ENCODE measurements at places on chromosomes 6 and 20. TPM values are rescaled to one million over a fixed set of nuclear protein-coding genes. Genes with fewer than 3 reads are reported as not detected.

GRCh38 chr20:56345911-56346310, 12.9 kb upstream of the FAM210B start:
- no peak for DNase-seq

DNA sequence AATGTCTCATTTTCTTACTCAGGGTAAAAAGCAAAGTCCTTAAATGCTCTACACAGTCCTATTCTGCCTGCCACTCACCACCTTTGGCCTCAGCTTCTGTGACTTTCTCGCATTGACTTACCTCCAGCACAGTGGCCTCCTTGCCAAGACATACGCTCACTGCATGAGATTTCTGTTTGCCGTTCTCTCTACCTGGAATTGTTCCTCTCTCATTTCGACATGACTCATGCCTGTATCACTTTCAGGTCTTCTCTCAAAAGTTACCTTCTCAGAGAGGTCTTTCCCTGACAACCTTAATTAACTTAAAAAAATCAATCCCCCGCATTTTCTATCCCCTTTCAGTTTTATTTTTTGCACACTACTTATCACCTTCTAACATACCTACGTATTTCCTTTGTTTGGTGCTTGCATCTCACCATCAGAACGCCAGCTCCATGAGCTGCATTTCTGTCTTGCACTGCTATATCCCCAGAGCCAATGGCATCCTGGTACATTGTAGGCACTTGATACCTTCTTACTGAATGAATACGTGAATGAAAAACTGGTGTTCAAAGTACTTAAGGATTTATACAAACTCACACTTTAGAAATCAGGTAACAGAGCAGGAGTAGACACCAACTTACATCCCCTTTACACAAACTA, 24.5 kb downstream of the TENT5A start:
- no peak for DNase-seq

DNA sequence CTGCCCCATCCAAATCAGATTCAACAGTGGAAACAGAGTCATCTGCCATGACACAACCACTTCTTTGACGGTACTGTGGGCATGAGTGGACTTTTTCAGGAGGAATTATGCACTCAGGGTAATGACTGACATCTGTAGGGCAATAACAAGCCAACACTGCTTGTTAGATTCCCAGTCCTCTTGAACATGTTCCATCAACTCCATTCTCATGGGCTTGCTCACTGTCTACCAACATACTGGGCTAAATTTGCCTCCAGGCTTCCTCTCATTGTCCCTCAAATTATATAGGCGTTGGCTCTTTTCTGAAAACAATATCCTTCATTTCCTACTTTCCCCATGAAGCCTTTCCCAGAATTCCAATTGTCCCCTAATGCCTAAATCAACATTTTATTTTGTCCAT, 43.1 kb downstream of the ANKEF1 start:
- DNase-seq: no peak

- DNase-seq: peak; percentile 69
These were observed 67.0 kb downstream of the DNAAF9 start for GRCh38 chr20:3340443-3340842.

DNA sequence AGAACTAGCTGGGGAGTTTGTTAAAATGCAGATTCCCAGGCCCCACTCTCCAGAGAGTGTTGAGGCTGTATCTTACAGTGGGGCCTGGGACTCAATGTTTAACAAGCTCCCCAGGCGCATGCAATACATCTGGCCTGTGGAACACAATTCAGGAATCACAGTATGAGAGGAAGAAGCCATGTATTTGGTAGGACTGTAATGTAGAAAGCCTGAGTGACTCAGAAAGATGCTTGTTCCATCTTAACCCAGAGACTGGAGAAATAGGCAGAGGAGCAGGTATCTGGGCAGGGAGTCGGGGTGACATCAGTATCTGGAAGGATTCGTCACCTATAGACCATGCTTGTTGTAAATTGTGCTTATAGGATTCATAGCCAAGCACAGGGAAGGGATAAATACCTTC, 90.5 kb downstream of the UNC5CL start:
- no peak for DNase-seq

DNA sequence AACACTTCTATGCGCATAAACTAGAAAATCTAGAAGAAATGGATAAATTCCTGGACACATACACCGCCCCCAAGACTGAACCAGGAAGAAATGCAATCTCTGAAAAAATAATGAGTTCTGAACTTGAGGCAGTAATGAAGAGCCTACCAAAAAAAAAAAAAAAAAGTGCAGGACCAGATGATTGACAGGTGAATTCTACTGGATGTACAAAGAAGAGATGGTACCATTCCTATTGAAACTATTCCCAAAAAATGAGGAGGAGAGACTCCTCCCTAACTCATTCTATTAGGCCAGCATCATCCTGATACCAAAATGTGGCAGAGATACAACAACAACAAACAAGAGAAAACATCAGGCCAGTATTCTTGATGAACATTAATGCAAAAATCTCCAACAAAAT, 22.7 kb downstream of the HLA-C start:
- no peak for DNase-seq

GRCh38 chr20:11807054-11808048, 110.3 kb upstream of the BTBD3 start:
- DNase-seq: no peak

- peak; percentile 85 for DNase-seq
These were observed 40.6 kb downstream of the TRIM38 start for GRCh38 chr6:26003102-26003694.

DNA sequence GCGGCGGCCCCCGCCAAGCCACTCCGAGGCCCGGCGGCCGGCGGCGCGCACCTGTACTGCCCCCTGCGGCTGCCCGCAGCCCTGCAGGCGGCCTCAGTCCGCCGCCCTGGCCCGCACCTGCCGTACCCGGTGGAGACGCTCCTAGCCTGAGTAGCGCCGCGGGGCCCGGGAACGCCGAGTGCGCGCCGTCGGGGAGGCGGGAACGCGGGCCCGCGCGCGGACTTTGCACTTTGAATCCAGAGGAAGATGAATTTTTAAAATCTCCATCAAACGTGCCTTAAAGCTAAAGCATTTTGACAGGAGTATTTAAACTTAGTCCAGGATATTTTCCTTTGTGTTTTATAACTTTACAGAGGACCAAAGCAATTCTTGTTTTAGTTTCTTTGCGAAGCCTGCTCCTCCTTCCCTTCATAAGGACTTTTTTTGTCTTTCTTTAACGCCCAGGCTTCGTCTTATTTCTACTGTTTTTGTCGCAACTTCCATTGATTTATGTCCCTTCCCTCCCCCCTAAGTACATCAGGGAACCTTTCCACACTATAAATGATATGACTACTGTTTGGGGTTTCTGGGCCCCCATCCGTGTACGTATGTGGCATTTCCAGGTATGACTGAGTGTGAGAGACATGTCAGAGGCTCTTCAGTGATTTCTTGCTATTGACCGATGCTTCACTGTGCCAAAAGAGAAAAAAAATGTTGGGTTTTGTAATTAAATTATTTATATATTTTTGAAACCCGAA, 2.0 kb downstream of the FOXQ1 start:
- DNase-seq: no peak

DNA sequence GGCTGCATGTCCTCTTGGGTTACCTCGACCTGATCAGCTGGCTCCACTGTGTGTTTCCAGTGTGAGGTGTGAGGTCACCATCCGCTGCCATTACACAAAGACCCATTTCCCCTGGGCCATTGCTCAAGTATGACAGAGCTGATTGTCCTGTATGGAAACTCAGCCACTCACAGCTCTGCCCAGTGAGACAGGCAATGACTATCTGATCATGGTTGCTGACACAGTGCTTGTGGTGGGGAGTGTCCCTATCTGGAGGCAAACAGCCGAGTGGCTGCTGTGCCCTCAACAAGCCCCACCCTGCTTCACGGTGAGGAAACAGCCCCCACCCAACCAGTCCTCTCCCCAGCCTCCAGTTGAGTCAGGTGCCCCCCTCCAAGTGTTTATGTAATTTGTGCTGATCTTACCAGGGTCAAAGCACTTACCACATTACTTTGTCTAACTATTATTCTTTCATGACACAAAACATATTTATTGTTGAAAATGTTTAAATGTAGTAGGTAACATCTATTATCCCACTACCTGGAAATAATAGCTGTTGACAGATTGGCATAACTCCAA, 11.7 kb upstream of the MAPK13 start:
- DNase-seq: no peak

DNA sequence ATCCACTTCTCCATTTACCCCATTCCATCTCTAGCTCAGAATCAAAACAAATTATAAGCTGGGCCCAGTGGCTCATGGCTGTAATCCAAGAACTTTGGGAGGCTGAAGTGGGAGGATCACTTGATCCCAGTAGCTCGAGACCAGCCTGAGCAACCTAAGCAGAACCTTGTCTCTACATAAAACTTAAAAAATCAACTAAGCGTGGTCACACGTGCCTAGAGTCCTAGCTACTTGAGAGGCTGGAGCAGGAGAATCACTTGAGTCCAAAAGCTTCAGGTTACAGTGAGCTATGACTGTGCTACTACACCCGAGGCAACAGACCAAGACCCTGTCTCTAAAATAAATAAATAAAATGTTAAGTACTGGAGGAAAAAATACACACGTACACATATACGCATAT, 74.7 kb upstream of the RUNX2 start:
- DNase-seq: no peak

- DNase-seq: no peak
These were observed 3.7 kb downstream of the MOCS1 start for GRCh38 chr6:39930540-39930939.

DNA sequence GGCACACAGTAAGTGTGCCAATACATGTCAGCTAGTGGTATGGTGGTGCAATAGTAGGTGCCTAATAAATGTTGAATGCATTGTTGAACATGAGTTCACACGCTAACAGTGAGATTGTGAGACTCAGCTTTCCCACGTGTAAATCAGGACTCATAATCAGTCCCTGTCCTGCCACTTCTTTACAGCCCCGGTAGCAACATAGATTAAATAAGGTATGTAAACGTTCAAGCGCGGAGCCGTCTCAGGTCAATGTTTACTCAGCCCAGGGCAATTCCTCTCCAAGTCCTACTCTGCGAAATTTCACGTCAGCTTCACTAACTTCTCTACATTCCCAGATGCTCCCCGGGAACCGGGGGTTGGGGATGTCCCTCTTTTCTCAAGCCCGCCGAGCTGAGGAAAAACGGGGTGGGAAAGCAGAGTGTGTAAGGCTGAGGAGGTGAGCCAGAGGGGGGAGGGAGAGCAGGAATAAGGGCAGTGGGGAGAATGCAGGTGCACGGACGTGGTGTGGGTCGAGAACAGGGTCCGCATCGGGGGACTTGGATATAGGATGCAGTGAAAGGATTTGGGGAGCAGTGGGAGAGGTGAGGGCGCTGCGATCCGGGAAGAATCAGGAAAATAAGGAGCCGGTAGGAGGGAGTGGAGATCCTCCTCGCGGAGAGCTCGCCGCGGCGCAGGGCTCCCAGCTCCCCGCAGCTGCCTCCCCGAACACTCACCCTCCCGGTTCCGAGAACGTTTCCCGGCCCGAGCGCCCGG, 544 bp upstream of the TP53INP2 start:
- peak; percentile 17 for DNase-seq

DNA sequence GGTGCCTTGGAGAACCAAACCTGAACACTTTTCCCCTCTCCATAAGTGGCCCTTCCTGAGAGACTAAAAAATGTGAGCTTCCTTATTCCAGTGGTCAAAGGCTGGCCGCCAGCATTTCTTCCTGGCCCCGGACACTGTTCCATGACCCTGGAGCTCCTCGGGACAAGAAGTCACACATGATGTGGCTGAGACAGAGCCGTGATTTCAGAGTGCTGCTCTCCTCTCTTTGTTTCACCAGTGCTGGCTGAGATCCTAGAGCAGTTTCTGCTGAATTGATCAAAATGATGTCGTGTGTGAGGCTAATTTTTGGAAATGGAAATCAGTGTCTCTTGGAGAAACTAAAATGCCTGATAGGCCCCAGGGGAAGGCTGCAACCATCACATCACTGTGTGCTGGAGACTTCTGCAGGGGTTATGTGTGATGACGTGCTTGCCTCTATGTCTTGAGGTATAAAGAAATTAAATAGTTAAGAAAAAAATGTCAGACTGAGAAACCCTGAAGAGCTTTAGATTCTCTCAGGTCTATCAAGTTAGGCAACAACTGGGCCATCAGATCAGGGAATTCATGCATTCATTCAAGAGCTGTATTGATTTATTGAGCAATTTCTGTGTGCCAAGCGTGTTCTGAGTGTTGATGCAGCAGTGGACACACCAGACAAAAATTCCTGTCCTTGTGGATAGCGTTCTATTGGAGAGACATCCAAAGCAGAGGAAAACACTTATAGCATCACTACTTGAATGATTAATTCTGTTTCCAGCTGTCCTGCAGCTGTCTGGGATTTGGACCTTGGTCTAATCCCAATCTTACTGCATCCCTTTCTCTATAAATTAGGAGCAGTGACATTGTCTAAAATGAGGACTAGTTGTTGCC, 72.7 kb upstream of the CCN6 start:
- DNase-seq: peak; percentile 29

GRCh38 chr20:40895182-40895581, 133.4 kb upstream of the TOP1 start:
- no peak for DNase-seq

GRCh38 chr6:111550195-111550594, 55.5 kb downstream of the TRAF3IP2 start:
- no peak for DNase-seq

DNA sequence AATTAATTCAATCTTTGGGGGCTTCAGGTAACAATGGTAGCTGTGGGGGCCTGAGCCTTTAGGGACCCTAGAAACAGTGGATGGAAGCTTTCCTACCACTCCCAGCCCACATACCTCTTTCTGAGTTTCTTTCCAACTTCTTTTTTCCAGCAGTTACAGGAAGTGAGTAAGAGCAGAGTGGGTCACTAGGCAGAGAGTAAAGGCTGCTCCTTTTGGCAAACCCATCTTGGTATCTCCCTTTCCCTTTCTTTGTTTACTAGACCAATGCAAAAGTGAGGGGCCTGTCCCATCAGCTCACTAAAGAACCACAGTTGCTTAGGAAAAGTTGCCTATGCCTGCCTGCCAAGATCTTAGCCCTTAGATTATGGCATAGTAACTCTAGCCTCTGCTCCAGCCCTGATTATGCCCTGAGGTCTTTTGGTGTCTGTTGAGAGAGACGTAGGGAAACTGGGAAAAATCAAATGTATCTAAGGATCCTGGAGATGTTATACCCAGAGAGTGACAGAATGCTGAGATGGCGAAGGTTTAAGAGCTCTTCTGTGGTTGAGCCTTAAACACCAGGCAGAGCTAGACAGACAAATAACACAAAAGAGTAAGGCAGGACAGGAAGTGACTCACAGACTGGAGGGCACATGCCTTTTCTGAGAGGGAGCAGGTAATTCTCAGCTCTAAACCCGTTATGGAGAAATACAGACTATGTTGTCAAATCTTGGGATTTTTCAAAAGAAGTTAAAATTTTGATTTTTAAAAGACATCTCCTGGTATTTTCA, 31.3 kb downstream of the TRMT6 start:
- no peak for DNase-seq

GRCh38 chr6:137823826-137824555, 43.1 kb upstream of the TNFAIP3 start:
- DNase-seq: no peak

Gene MTHFD1L
- total RNA-seq: 14.6 TPM

Gene DDX43
- total RNA-seq: 2.0 TPM

Gene PHIP
- 33.0 TPM for total RNA-seq

Gene SYS1
- total RNA-seq: 23.4 TPM

Gene AP5S1
- total RNA-seq: 9.4 TPM

Gene EYS
- total RNA-seq: not detected
